Kasumi-1 (cell line): ENCODE measurements at places on chromosomes 1 and 21.

DNA sequence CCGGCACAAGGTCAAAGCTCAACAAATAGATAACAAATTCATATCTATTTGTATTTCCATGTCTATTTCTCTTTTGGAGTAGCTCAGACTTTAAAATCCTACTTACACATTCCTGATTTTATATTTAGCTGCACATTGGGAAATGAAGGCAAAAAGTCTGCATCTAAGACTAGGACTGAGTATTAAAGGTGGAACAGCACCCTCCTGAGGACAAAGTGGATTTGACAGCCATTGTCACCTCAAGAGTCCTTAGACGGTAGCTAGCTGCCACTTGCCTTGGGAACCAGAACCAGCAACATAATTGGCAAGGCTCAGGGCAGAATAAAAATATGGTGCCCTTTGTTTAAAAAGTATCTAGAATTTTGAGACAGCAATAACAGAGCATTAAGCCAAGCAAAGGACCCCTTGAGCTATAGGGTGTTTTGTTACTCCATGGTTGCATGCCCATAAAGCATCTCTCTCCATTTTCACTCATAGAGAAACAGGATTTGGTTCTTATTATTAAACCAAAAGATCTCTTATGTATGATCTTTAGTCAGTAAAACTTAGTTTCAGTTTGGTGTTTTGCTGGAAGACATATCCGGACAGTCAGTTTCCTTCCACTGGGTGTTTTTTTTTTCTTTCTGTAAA, 30.0 kb upstream of the SGIP1 start:
- peak; percentile 69 for DNase-seq

GRCh38 chr1:75795703-75796193, 934 bp upstream of the MSH4 start:
- no peak for DNase-seq

- DNase-seq: no peak
Measured at GRCh38 chr1:37133276-37134145, 99.2 kb upstream of the GRIK3 start.

GRCh38 chr1:115976062-115976920, at the start of gene SLC22A15:
Gene SLC22A15 (plus strand): TSS chr1:115976513. CDS start chr1:115976628, 115 bp downstream.
- DNase-seq: peak; percentile 45

DNA sequence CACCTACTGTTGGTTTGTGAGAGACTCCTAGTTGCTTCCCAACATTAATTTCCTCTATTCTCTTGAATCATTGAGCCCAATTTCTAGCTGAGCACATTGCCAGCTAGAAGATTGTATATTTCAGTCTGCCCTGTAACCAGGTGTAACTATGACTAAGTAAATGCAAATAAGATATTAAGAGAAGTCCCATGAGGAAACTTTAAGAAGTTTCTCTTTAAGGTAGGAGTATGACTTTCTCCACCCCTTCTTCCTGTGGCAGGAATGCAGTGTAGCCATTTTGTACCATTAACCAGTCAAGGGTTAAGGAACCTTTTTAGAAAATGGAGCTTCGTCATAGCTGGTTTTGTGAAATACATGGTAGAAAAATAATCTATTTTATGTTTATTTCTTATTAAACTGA, 534.2 kb upstream of the RGS18 start:
- no peak for DNase-seq

- no peak for DNase-seq
Measured at GRCh38 chr1:23574265-23574754, 15.0 kb upstream of the ID3 start.

DNA sequence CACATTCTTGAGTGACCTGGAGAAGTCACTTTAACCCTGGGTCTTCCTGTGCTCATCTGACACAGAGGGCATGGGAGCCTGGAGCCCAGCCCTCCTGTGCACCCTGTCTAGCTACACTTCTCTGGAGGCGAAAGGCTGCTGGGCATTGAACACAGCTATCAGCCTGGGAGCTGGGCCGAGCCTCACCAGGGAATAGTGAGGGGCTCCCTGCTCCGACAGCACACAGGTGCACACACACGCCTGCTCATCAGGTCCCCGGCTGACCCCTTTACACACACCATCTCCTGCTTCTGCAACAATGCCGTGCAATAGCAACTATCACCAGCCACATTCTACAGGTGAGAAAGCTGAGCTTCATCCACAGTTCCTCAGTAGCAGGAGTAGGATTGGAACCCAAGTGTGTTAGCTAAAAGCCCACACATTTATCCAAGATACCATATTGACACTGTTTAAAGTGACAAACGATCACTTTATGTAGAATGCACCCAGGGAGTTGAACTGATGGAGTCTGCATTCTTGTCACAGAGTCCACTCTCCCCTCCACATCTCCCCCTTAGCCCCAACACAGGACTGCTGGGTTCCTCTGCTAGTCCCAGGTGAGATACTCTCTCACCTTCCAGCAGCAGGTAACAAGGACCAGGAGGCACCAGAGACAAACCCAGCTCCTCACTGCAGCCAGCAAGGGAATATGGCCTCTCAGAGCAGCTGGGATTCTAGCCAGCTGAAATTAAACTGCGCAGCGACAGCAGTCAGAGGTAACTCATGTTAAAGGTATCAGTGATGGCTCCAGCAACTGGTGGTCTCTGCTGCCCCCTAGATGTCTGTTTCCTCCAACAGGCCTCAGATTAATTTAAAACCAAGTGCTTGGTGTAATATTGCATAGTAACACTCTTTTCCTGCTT, 18.3 kb upstream of the CAPN8 start:
- peak; percentile 42 for DNase-seq

- DNase-seq: no peak
Measured at GRCh38 chr1:41312991-41313645, 48.1 kb upstream of the FOXO6 start.

GRCh38 chr1:104387716-104388508, 638.2 kb downstream of the AMY1C start:
- DNase-seq: no peak

GRCh38 chr1:186978596-186979556, 150.1 kb downstream of the PLA2G4A start:
- peak; percentile 85 for DNase-seq

DNA sequence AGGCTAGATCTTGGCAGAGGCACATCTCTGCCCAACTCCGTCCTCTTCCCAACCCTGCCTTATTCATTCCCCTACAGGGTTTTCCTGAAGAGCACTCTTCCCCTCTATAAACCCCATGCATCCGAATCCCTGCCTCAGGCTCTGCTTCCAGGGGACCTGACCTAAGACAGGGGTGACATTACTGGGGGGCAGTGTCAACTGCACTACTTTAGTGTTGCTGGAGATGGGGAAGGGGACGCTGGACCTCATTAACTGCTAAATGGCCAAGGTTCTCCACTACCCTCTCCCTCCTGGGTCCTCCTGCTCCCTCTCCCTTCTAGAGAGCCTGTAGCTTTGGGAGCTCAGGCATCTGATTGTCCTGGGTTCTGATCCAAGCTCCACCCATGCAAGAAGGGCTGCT, 126.2 kb downstream of the GRIK3 start:
- no peak for DNase-seq

GRCh38 chr1:41766546-41766945, 152.2 kb downstream of the HIVEP3 start:
- no peak for DNase-seq

- DNase-seq: no peak
Measured at GRCh38 chr1:170351366-170351946, 180.5 kb upstream of the GORAB start.

GRCh38 chr1:3305156-3305555, 149.3 kb upstream of the ARHGEF16 start:
- DNase-seq: no peak

DNA sequence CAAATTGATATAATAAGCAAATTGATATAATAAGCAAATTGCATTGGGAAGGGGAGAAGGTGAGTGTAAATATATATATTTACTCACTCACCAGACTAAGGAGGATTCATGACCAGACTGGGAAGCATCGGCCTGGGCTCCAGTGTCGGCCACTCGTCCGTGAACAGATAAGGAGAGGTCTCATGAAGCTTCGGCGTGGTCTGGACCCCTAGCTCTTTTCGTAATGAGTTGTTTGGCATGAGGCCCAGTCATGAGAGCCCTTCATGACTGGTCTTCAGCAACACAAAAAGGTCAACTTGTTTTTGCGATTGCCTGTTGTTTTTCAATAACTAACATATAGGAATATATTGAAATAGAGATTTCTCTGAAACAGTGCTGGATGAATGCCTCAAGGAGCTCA, 222.9 kb upstream of the KCNK2 start:
- no peak for DNase-seq

- DNase-seq: no peak
Measured at GRCh38 chr1:2415801-2416208, 3.4 kb upstream of the PEX10 start.

- DNase-seq: no peak
Measured at GRCh38 chr1:230926182-230926581, 52.5 kb downstream of the TTC13 start.

DNA sequence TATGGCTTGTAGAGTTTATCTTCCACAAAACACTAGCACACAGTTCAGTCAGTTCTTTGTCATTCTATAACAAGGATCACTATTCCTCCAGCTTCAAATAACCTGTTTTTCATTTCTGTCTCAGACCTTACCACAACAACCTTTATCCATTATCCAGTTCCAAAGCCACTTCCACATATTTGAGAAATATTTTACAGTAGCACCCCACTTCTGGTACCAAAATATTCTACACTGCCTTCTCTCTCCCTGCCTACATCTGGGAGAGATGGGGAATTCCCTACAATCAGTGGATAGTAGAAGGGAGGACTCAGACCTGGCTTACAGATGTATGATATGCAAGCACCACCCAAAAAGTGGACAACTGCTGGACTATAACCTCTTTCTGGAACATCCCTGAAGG, 651.4 kb downstream of the ADGRL2 start:
- DNase-seq: no peak

- DNase-seq: no peak
Measured at GRCh38 chr1:172948457-172948856, 102.3 kb downstream of the TNFSF18 start.

- DNase-seq: no peak
Measured at GRCh38 chr1:242826701-242827336, 302.3 kb upstream of the PLD5 start.

DNA sequence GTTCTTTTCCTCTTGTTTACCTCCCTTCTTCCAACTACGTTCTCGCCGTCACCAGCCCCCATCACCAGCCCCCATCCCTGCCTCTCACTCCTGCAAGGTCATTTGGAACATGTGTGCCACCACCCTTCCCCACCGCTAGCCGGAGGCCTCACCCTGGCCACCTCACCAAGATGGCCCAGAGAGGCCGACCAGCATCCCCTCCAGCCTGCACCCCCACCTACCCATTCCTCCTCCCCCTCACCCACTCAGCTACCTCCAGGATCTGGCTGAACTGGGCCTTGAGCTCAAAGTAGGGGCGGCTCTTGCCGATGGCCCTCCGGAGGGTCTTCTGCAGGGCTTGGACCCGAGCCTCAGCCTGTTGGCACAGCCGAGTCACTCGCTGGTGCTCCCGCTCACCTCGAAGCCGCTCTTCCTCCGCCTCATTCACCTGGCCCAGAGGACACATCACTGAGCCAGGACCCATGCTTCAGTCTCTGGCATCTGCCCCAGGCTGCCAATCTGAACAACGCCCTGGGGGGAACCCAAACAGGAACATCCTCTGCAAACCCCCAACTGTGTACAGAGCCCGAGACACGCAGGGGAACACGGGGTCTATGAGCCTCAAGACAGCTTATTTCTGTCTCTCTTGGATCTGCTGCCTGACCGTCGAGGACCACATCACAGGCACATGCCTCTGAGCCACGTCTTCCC, 12.8 kb downstream of the SH3BP5L start:
- DNase-seq: no peak

DNA sequence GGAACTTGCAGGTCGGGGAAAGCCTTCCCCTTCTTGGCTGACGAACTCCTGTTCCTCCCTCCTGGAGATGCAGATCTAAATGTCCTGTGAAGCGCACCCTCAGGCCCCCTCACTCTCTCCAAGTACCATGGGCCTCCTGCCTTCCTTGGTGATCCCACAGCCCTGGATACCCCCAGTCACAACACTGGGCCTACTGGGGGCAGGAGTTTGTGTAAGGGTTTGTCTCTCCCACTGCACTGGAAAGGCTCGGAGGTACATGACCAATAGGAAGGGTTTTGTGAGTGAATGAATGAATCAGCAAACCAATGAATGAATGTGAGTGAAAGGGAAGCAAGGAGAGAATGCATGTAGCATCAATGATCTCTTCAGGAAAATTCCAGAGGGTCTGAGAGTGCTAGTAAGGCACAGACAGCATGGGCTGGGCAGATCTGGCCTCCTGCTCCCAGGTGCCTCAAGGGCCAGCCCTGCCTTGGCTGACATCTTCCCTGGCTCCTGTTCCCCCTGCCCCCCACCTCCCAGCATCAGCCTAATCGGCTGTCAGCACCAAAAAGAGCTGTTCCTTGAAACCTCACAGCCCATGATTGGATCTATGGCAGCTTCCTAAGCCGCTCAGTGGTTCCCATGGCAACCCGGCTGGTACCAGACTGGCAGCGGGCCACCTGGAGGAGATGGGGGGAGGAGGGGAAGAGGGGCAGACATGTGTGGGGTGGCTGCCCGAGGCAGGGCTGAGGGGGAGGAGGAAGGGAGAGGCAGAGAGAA, 95.8 kb downstream of the VWA5B1 start:
- DNase-seq: no peak

DNA sequence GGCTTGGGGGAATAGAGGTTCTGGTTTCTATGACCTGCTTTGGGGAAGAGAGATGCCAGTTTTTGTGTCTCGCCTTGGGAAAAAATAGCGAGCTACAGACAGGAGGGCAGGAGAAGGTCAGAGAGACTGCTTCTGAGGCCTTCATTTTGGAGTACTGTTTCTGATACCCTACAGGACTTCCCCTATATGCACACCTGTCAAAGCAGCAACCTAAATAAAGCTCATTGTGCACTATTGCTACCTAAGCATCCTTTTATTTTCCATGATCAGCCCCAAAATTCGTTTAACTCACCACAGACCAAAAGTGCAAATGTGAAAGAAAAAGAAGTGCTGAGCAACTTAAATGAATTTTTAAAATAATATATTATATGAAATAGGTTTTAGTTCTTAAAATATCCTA, 145.6 kb upstream of the CHRM3 start:
- no peak for DNase-seq

DNA sequence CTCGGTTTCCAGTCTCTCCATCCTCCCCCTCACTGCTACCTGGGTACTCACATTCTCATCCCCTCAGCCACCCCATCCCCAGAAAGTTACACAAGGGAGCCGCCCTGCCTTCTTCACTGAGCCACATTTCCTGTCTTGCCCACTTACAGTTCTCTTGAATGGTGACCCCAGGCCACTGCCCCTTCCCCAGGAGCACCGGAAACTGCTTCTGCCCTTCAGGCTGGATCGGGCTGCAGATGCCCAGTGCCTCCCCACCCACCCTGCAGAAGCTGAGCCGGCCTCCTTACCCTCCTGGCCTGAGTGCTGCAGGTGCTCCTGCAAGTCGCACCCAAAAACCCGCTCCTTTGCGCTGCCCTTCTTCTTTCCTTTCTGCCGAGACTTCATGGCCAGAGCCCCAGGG, 450 bp downstream of the ARHGAP30 start:
- DNase-seq: no peak
